Activated T-cell treated with anti-CD3 and anti-CD28 coated beads, Interleukin-2, amount 50 U/mL, for 48 hours (primary cell): ENCODE measurements at places on chromosomes 2 and 18.

- no peak for DNase-seq
Observed at GRCh38 chr2:85699325-85699724, 5.2 kb downstream of the GNLY start.

GRCh38 chr2:102025583-102026267, 34.0 kb downstream of the IL1R2 start:
- no peak for DNase-seq

DNA sequence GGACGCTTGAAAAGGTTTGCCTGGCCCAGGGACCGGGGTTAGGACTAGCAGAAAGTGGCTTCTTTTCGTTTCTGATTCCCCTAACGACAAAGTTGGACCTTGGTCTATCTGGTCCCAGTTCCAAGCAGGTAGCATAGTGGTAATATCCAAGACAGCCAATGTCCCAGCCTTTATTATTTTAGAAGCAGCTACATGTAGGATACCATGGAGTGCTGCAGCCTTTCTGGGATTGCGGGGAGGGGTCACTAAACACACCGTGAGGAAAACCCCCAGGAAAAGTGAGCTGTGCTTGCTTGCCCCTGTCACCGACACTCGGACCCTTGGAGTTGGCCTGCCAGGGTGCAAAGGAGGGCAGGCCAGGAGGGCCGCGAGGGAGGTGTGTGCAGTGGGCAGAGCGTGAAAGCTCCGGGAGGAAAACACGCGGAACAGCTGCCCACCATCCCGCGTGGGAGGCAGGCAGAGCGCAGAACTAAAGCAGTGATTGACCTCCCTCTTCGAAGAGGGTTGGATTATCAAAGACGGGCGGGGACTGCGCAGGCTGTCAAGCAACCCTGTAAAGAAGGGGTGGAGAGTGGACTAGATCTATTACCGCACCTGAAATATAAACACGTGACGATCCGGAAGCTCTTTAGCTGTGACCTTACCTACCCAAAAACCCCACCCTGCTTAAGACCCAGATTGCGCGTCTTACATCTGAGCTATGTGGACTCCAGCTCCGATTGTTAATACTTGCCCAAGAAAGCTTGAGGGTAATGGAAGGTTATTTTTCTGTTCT, 624 bp upstream of the MAP4K3 start:
- peak; percentile 62 for DNase-seq

- no peak for DNase-seq
Observed at GRCh38 chr2:150705767-150706166, 218.3 kb upstream of the RND3 start.
